Hepatic stellate cell (primary cell): ENCODE measurements at places on chromosomes 1 and 21.

DNA sequence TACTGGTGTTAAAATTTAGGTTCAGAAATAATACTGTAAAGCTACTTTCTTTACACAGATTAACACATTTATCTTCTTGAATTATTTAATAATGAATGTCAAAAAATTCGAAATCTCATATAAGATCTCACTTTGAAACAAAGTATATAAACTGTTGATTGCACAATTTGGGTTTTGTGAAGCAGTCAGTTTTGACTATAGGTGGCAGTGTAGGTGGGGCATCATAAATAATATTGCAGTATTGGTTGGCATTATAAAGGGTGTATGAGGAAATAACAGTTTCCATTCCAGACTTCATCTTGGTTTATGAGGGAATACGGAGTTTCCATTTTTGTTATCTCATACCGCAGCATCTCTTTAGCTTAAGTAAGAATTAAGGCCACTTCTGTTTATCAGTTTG lies 49.9 kb downstream of the SUCO start:
- no peak for DNase-seq

- DNase-seq, result no peak
Measured at GRCh38 chr1:59289570-59289969, 7.3 kb upstream of the FGGY start.

DNA sequence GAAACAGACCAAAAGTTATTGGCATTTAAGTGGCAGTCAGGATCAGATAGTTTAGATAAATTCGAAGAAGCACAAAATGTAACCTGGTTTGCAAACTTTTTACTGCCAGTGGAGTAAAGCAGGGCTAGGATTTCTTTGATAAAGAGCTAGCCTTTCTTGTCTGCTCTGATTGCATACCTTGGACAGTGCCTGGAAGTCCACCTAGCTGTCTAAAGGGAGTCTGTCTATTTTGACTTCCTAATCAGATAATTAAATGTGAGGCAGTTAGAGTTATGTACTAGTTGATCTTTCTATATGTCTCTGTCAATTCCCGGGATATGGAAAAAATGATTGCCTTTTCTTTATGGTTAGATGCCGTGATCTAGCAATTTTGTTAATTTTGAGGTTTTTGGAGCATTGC lies 4.1 kb downstream of the GPSM2 start:
- DNase-seq, result no peak

DNA sequence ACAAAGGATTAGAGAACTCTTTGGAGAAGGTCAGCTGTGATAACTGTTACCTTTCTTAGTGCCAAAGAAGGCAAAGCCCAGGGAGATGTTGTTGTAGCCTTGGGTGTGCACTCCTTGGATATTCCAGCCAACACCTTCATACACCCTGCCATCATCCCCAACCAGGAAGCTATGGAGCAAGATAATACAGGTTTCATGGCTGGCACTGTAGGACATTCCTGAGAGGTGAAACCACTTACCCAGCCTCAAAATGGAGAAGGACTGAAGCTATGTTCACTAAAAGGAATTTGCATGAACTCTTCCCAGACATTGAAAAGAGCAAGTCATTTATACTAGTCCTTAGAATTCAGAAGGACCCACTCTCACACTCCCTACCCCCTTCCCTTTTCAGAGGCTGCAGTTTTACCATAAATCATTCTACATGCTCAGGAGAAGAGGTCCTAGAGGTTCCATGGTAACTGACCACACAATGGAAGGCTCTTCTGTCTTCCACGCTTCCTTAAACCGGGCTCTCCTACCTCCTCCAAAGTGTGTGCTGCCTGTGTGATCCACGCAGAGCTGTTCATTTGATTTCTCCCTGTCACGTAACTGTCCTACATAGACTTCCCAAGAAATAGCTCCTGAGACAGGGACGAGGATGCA lies 5.5 kb downstream of the PGLYRP4 start:
- no peak for DNase-seq

GRCh38 chr1:212583643-212584042 lies 24.9 kb upstream of the ATF3 start:
- DNase-seq, result no peak

DNA sequence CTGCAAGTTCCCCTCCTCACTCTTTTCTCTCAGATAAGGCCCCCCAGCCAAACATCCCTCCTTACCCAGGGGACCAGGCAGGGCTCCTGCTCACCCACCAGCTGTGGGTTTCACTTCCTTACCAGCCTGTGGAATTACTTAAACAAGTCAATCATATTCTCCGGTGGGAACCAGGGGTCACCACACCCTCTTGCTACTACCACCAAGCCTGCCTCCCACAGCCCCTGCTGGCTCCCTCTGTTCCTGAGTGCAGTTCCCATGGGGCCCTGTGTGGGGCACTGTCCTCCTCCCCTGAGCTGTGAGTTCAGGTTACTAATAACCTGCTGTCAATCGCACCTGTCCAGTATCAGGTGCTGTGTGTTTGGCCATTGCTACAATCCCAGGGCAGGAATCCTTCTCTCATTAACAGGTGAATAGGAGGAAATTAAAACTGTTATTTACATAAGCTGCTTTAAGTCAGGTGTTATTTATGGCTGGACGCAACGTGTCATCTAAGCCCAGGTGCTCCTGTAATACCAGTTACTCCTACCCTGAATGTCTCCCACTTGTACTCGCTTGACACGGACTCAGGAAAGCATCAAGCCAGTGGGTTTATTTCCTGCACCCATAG lies 53.1 kb upstream of the LBR start:
- DNase-seq, result no peak

- no peak for DNase-seq
Measured at GRCh38 chr1:112488141-112488540, 20.6 kb upstream of the WNT2B start.

GRCh38 chr1:25008192-25008485 lies 78.1 kb upstream of the RUNX3 start:
- DNase-seq, result no peak

- no peak for DNase-seq
Measured at GRCh38 chr1:214718724-214719123, 115.7 kb downstream of the CENPF start.

DNA sequence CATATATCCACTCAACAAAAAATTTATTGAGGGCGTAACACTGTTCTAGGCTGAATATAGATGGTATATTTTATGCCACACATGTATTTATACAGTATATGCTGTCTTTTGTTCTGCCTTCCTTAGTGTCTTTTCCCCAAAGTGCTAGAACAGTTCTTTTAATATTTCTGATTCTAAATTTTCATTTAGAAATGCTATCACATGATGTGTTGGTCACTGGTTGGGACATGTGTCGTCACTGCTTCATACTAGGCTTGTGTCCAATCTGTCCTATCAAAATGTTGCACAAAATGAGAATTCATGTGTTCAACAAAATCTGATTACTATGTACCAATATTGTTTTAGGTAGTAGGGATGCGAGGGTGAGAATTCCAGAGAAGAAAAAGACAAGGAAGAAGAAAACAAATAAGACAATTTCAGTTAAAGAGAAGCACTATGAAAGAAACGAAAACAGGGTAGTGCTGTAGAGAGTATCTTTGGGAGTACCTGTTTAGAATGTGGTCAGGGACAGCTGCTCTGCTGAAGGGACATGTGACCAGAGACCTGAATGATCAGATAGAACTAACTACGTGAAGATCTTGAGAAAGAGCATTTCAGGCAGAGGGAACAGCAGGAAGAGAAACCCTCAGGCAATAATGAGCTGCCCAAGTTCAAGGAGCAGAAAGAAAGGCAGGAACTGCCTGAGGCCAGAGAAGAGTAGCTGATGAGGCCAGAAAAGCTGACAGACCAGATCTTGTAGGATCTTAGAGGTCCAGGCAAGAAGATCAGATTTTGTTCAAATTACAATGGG lies 1.3 kb downstream of the KMO start:
- DNase-seq, result no peak

- DNase-seq, result no peak
Measured at GRCh38 chr21:35783721-35784120, 276.6 kb downstream of the SETD4 start.

DNA sequence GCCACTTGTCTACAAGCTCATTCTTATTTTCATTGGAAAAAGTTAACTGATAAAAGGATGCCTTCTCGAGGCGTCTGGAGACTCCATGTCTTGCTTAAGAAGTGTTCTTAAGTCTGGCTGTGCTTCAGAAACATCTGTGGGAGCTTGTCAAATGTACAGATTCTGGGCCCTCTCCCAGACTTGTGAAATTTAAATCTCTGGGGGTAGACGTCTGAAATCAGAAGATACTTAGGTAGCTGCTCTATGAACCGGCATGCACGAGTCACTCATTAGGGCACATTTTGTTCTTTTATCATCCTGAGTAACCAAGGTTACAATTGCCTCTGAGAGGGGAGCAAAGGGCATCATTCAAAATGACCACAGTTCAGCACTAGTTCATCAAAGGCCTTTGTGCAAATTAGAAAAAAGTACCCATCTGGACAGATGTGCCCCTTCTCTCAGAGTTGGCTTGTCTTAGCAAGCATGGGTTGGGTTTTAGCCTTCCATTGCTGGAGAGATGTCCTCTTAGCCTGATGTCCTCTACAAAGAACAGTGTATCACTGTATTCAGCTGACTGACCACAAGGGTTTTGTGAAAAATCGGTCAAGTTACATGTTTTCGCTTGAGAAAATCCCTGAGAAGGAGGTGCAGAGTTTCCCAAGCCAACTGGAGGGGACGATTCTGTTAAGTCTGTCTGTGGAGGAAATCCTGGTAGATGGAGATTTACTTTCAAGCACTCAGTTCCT lies 156.9 kb downstream of the ASTN1 start:
- DNase-seq, result no peak

- DNase-seq, result no peak
Measured at GRCh38 chr1:206923009-206923960, 1.5 kb upstream of the FCMR start.

- DNase-seq, result no peak
Measured at GRCh38 chr1:198113342-198113750, 43.5 kb upstream of the NEK7 start.

DNA sequence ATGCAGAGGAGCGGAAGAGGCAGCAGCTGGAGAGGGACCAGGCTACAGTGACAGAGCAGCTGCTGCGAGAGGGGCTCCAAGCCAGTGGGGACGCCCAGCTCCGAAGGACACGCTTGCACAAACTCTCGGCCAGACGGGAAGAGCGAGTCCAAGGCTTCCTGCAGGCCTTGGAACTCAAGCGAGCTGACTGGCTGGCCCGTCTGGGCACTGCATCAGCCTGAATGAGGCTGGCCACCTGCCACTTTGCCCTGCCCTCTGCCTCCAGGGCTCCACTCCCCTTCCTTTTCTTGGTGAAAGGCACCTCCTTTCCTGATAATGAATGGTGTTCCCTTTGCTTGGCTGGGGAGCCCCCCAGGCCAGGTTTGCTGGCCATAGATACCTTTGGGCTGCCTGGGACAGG lies 3.3 kb upstream of the HMGN2 start:
- DNase-seq, result no peak

GRCh38 chr1:87218618-87219017 lies 110.1 kb upstream of the LMO4 start:
- DNase-seq, result no peak

DNA sequence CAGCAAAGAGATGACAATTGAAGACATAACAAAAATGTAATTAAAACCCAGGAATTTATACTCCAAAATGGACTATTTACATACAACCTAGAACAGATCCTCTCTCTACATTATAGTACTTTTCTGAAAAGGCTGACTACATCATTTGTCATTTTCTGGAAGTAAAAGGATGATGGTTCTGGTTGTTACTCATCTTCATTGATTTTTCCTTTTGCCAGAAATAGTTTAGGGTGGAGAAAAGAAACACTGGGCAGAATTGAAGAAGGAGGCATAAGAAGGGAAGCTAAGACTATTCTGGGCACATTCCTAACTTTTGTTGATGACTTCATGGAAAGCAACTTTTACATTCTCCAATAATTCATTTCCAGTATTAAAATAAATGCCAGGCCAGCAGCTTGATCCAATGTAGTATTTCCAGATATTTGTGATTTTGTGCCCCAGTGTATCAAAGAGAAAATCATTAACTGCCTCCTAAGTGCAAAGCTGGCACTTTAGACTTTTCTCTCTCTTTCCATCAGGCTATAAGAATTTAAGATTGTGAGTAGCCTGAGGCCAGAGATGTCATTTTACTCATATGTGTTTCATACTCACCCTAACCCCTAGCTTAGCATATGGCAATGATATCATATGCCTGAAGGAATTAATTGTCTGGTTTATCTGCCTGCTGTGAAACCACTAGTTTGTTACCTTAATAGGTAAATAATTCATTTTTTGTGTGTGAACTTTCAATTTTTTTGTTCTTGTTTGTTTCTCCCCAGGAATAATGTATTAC lies 369.5 kb upstream of the LYPLAL1 start:
- DNase-seq, result no peak

DNA sequence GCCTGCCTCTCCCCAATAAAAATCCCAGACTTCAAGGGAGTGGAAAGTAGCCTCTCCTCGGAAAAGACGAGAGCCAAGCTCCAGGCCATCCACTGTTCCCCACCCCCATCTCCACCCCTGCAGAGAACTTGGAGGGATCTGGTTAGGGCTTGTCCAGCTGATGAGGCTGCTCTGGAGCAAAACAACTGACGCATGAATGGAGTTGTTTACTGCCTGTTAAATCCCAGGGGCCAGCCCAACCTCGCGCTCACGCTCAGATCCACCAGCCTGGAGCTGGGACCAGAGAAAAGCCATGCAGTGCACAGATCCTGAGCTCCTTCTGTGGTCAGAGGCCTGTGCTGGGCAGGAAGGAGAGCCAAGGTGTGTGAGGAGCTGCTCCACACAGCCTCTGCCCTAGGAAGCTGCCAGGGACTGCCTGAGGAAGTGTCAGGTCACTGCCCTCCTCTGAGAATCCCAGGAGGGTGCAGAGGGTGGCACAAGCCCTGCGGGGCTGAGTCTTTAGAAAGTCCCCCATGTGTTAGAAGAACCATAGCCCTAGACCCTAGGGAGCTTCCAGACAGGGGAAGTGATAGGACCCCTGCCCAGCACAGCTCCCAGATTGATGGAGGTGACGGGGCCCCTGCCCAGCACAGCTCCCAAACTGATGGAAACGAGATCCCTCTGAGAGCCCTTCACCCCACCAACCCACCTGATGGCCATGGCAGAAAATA lies 109.0 kb upstream of the IPO9 start:
- DNase-seq, result peak; percentile 65

DNA sequence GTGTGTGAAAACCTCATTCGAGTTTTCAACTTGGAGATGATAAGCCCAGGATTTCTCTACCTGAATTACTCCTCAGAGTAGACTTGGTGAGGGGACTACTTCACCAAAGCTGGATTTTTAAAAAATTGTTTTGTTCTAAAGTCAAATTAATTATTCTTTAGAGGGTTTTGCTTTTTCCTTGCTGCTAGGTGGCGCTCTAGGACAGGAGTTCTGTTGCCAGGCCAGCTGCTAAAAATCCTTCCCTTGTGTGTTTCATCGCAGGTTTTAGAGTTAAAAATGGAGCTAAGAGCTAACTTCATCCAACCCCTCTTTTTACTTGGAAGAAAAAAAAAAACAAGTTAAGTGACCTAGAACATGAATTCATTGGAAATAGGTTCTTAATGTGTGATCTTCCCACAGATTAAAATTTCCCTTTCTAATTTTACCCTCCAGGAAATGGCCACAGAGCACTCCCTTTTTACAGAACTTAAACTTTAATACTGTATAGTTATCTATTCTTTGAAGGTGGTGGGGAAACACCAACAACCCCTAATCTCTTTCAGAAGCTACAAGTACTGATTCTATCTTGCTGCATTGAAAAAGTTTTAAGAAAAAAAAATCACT lies 36.7 kb upstream of the FAM163A start:
- peak; percentile 35 for DNase-seq
